ENCODE measurements at places on chromosomes 2 and 18.

- DNase-seq = no peak
Measured at GRCh38 chr2:151380580-151381235, 23.3 kb downstream of the TNFAIP6 start.

DNA sequence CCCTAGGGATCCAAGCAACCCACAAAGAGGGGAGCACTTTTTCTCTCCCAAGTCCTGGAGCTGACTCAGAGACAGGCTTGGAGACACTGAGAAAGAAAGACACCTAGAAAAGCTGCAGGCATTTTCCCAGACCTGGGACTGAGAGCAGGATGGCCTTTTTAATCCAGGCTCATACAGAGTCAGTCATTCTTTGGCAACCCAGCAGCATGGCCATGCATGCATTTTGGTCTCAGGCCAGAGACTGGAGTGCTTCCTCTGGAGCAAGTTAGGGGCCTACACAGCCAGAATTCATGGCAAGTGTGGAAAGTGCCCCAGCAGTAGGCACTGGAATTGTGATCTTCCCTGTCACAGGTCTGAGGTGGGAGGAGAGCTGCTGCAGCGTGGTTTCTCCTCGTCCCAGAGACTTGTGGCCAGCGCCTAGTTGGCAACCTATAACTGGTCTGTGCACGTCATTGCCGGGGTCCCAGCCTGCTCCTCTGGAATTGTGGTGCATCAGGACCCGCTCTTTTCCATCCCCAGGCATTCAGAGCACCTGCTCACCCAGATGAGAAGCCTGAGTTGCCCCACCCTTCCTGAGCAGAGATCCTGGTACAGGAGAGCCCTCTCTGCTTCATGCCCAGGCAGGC is 231.9 kb upstream of the RAB6C start:
- DNase-seq = no peak

DNA sequence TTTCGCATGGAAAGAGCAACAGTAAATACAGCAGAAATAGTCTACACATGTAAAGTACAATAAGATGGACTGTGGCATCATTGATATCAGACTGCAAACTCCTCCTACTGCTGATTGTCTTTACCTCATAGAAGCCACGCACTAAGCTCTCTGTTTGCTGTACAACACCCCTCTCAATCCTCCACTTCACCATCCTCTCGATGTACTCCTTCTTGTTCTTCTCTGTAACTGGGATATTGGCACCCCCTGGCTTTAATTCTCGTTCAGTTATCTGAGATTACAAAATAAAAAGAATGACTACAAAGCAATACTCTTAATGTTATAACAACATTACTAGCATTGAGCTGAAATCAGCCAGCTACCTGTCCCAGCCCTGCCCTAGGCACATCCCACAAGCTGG is 49.3 kb upstream of the STK17B start:
- no peak for DNase-seq

GRCh38 chr2:117127680-117128079 is 686.8 kb upstream of the DDX18 start:
- DNase-seq = no peak

- DNase-seq = no peak
Measured at GRCh38 chr2:96680561-96681141, 38.1 kb downstream of the FER1L5 start.
